NCI-H2081 treated with DMSO at 0.1 percent for 48 hours (cell line): ENCODE measurements at places on chromosomes 12 and 14.

- DNase-seq: no peak
These were observed 141.3 kb downstream of the EMP1 start for GRCh38 chr12:13337791-13338190.

- DNase-seq: no peak
These were observed 40.3 kb downstream of the SLC38A2 start for GRCh38 chr12:46332260-46332659.

DNA sequence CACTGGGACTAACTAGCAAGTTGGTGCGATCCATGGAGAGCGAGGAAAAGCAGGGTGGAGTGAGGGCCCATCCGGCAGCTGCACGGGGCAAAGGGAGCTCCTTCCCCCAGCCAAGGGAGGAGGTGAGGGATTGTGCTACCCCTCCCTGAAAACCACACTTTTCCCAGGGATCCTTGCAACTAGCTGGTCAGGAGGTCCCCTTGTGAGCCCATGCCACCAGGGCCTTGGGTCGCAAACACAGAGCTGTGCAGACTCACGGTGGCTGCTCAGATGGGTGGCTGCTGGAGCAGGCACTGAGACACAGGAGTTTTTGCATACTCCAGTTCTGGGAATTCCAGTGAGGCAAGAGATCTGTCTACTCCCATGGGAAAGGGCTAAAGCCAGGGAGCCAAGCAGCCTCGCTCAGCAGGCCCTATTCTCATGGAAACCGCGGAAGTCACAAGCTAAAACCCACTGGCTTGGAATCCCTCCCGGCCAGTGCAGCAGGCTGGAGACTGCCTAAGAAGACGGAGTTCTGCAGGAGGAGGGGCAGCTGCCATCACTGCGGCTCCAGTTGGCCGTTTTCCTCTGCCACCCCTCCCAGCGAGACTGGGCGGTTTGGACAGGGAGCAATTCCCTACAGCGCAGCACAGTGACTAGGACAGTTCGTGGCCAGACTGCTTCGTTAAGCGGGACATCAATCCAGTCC lies 10.9 kb upstream of the ZNF705A start:
- DNase-seq: no peak

DNA sequence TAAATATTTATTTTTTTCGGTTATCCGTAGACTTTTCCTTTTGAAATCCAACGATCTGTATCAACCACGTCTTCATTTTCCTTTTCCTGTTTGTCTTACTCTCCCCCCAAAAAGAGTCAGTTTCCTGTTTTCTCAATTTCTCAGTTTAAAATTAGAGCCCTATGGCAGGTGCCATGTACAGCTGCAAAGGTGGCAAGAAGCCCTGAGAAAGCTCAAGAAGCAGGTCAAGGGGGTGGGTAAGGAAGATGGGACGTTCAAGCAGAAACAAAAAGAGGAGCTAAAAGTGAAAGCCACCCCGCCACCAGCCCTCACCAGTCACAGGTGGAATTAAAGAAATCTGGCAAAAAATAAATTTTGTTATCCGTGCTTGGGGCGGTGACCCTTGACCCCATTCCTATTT lies 26.7 kb downstream of the SLC35E3 start:
- DNase-seq: no peak

DNA sequence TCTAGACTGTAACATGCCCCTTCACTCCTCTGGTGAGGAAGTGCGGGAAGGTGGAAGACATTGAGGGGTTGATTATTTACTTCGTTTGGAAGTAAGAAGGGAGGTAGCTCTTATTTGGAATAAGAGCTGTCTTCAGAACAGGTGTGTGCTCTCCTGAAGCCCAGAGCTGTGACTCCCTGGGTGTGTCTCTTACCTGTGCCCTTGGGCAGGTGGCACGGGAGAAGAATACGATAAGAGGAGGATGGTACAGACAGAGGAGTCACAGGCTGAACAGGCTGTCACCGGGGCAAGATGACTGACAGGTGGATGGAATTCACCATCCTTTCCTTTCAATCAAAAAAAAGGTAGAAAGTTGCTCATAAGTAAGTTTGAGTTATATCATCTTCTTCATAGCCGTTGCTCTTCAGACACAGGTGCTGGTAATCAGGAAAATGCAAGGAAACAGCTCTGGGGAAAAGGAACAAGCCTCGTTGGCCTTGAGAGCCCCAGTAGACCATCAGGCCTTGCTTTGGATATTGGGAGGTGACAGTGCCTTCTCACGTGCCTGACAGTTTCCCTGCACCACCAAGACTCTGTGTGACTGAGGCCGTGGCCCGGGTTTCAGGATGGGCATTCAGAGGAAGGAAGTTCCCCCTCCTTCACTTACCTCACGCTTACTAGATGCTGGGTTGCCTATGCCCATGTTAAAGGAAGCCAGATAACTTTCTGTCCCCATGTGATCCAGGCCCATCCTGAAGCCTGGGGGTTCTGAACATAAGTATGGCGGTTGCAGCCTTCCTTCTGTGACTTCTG lies 120.4 kb downstream of the ETV6 start:
- no peak for DNase-seq

DNA sequence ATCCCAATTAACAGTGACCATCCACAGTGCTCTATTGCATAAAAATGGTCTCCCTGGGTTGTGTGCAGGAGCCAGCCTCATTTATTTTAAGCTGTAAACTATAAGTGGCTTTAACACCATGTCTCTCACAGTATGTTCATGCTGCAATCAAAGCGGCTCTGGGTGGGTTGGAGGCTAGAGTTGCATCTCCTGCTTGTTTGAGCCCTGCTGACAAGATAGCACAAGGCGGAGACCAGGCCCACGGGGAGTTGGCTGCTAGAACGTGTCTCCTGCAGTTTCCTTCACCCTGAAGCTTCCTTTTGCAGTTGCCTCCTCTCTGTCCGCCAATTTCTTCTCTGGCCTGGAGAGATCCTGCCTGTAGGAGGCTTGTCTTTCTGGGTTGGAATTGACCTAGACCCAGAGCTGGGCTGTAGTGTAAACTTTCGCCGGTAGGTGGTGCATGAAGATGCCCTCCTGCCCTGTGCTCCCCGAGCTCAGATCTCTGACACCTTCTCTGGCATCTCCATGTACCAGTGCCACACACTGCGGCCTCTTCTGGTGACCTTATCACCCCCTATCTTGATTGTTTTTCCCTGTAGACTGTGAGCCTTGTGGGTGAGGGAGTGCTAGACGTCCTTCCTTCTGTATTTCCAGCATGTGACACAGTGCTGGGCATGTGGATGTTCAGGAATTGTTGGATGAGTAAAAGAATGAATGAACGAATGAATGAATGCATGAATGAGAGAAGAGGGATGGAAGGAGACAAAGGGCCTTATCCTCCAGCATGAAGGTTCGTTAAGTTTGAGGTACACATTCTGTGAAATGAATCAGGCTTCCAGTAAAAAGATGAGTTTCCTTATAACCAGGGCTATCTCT lies 10.4 kb downstream of the OTUB2 start:
- no peak for DNase-seq

GRCh38 chr12:59600171-59600570 lies 4.3 kb downstream of the SLC16A7 start:
- no peak for DNase-seq
